Right lobe of liver (tissue), 6 donors: ENCODE measurements at places on chromosomes 2 and 18. TPM values are rescaled to one million over a fixed set of nuclear protein-coding genes. Genes with fewer than 3 reads are reported as not detected.

GRCh38 chr2:227464361-227464760 lies 7.6 kb upstream of the AGFG1 start:
- DNase-seq: no peak
- no peak overlapping the region for H3K4me3 ChIP-seq
- H3K4me1 ChIP-seq: peaks cover 15% of the 10 kb centered on the region
- no peaks in the 10 kb centered on the region for H3K36me3 ChIP-seq

- DNase-seq: no peak
- H3K27ac ChIP-seq: no peak overlapping the region
Measured at GRCh38 chr2:120343100-120343432, 2.9 kb upstream of the INHBB start.

GRCh38 chr2:68741805-68742306 lies 7.2 kb downstream of the ARHGAP25 start:
- H3K27me3 ChIP-seq: no peaks in the 10 kb centered on the region
- DNase-seq: no peak
- no peak overlapping the region for H3K27ac ChIP-seq
- H3K4me1 ChIP-seq: no peaks in the 10 kb centered on the region

DNA sequence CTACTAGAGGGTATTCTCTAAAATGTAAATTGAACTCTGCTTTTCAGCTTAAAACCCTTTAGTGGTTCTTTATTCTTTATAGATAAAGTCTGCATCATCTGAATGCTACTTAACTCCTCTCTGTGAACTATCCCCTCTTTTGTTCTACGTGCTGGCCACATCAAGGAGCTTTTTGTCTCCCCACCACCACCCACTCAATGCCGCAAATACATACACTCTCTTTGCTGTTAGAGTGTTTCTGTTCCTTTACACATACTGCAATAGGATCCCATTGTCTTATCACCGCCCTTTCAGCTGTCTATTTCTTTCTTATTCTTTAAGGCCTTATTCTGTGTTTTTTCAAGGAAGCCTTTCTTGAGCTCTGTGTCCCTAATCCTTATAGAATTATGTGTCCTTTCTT lies 83.3 kb downstream of the EML4 start:
- no peaks in the 10 kb centered on the region for H3K27me3 ChIP-seq
- no peak overlapping the region for H3K27ac ChIP-seq
- H3K4me3 ChIP-seq: no peak overlapping the region
- H3K36me3 ChIP-seq: no peaks in the 10 kb centered on the region
- DNase-seq: no peak
- peaks cover 11% of the 10 kb centered on the region for H3K4me1 ChIP-seq

DNA sequence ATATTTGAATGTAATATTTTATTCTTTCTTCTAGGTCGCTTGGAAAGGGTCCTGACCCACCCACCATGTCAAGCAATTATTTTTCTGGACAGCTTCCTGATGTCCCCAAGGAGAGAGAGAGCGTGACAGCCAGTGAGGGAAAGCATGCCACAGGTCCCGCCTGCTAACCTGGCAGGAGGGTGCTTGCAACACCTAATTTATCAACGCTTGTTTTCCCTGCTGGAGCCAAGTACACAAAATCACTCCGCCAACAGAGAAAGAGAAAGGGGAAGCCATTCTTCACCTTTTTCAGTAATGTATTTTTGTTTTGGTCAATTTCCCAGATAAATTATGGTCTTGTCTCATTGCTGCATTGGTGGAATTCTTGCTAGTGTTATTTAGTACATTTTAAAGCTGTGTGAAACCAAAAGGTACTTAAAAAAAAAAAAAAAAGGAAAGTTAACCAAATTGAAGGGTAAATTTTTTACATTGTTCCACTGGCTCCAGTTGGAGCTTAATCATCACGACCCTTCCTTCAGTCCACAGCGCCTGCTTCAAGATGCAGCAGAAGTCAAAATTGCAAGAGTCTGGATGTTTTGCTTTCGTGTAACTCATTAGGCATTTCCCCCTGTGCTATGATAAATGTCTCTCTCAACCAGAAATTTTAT lies 88.5 kb upstream of the COPS8 start:
- no peak overlapping the region for H3K4me3 ChIP-seq
- no peak for DNase-seq
- H3K4me1 ChIP-seq: no peaks in the 10 kb centered on the region
- no peaks in the 10 kb centered on the region for H3K36me3 ChIP-seq

DNA sequence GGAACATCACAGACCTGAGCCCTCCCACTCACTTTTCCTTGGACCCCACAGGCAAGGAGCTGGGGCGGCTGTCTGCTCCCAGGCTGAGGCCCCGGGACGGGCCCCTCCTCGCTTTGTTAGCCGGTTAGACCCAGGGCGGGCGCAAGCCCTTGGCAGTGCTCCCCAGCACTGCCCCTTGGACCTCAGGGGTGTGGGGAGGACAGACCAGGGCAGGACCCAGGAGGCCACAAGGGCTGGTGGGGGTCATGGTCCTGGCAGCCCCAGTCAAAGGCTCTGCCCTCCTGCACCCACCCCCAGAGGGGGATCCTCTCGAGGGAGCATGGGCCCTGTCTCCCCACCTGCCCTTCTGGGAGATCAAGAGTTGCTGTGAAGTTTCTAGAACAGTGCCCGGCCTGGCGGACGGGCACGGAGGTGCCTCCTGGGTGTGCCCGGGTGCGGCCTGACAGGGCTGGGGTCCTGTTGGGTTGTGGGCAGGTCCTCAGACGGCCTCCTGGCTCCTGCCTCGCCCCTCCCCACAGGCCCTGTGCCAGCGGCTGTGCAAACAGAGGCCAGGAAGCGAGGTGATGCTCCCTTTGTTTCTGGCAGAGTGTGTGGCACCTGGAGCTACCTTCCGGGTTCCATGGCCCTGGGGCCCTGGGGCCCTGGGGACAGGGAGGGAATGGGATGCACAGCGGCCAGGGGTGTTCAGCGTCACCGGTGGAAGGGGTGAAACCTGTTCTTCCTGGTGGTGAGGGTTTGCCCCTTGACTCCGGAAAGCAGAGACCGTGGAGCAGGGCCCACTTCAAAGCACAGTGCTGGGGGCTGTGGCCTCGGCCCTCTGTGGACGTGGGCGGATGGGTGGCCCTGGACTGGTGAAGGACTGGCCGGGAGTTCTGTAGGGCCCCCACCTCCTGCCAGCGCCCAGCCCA lies 2.9 kb upstream of the GAL3ST2 start:
- H3K4me1 ChIP-seq: peaks cover 45% of the 10 kb centered on the region
- no peaks in the 10 kb centered on the region for H3K27me3 ChIP-seq
- no peak overlapping the region for H3K4me3 ChIP-seq
- peak; percentile 61 for DNase-seq

GRCh38 chr18:22846088-22846683 lies 86.9 kb upstream of the RBBP8 start:
- no peak overlapping the region for H3K4me3 ChIP-seq
- H3K27ac ChIP-seq: no peak overlapping the region
- H3K4me1 ChIP-seq: no peaks in the 10 kb centered on the region
- no peaks in the 10 kb centered on the region for H3K27me3 ChIP-seq

DNA sequence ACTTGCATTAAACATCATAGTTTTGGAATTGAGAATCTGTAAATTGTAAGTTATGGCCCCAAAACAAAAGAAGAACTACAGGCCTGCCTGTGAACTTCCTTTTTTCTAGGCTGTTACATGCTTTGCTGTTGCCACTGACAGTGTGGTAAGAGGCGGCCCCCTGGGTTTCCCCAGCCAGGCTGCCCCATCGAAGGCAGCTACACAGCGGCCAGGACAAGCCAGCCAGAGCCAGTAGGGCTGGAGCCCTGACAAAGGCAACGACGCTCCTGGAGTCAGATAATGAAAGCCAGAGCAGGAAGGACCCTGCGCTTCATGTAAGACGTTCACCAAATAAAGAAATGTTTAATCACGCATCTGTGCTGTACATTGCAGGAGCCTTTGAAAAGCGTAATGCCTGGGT lies 55.0 kb downstream of the ANKRD44 start:
- H3K4me1 ChIP-seq: no peaks in the 10 kb centered on the region
- peak; percentile 82 for DNase-seq
- H3K27ac ChIP-seq: peak overlapping the region; percentile 18
- no peak overlapping the region for H3K4me3 ChIP-seq

- H3K4me3 ChIP-seq: no peak overlapping the region
- no peak for DNase-seq
- H3K27me3 ChIP-seq: no peaks in the 10 kb centered on the region
- no peaks in the 10 kb centered on the region for H3K36me3 ChIP-seq
Measured at GRCh38 chr2:196987649-196988364, 61.3 kb upstream of the PGAP1 start.

GRCh38 chr2:54341656-54342055 lies 85.6 kb upstream of the TSPYL6 start:
- no peaks in the 10 kb centered on the region for H3K4me1 ChIP-seq
- no peak overlapping the region for H3K4me3 ChIP-seq
- no peaks in the 10 kb centered on the region for H3K27me3 ChIP-seq
- H3K36me3 ChIP-seq: no peaks in the 10 kb centered on the region
- H3K27ac ChIP-seq: no peak overlapping the region

- no peaks in the 10 kb centered on the region for H3K4me1 ChIP-seq
- H3K4me3 ChIP-seq: no peak overlapping the region
- DNase-seq: no peak
- H3K27ac ChIP-seq: no peak overlapping the region
Measured at GRCh38 chr18:1302861-1303260, 398.2 kb downstream of the ADCYAP1 start.

Gene SNED1
- 22.5 TPM for total RNA-seq
